ENCODE measurements at places on chromosomes 4 and X. TPM values are rescaled to one million over a fixed set of nuclear protein-coding genes. Genes with fewer than 3 reads are reported as not detected.

The OCRL gene
- 9.3 TPM for total RNA-seq

The SSX4B gene
- total RNA-seq = not detected

The COPS4 gene
- total RNA-seq = 50.4 TPM

- DNase-seq = no peak
These were observed 353.0 kb upstream of the SLC7A11 start for GRCh38 chr4:138595171-138595570.

DNA sequence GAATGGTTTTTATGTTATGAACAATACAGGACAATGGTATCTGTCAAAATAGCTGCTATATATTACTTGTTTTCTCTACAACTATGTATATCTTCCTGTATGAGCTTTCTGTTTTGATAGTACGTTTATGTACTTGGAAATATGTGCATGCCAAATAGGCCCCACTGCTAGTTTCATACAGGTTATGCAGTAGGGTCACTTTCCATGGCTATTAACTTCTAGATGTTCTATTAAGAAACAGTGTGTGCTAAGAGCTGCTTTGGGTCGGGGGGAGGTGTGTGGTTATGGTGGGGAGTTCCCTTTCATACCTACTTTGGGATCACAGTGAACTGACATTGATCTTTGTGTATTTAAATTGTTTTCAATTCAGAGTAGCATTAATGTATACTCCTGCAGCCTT, 30.9 kb downstream of the RBPJ start:
- no peak for DNase-seq

DNA sequence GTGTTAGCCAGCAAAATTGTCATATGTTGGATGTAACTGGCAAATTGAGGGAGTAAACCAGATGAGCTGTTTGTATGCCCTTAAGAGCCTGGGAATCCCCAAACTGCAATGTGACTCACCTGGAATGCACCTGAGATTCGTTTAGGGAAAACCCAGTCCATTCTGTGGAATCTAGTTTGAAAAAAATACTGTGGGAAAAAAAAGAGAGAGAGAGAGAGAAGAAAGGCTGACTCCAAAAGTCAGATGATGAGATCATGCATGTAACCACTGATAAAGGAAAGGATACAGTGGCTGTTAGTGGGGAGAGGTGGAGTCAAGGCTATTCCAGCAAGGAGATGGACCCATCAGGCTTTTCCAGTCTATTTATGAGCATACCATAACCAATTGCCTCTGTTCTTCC, 48.5 kb downstream of the SLC9A7 start:
- DNase-seq = no peak

- no peak for DNase-seq
These were observed 753.5 kb upstream of the PCDH10 start for GRCh38 chr4:132395561-132395960.

DNA sequence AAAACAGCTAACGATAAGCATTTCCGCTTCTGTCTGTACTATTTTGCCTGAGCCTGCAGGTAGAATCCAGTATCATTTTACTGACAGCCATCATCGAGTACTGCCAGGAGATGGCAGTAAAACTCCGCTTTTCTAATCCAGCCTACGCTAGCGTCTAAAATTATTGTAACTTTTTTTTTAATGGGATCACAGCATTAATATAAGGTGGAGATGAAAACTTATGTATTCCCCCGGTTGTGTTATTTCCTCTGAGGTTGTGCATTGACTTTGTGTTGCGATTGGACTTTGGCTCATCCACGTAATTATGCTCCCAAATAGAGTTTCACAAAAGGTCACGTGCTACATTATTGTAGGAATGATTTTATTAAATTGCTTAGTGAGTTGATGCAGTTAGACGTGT, 248.1 kb downstream of the C4orf33 start:
- DNase-seq = no peak

DNA sequence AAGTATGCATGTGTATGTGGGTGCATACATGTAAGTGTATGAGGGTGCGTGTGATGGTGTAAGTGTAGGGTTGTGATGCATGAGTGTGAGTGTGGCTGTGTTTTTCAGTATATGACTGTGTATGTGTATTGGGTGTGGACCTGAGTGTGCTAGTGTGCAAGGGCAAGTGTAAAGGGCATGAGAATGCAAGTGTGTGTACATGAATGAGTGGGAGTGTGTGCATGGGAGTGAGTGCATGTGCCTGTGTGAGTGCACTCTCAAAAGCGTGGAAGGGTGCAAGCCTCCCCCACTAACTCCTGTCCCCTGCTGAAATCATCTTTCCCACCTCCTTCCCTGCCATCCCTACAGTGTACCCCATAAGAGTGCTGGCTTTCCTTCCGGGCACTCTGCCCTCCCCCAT, 225.1 kb upstream of the PRKX start:
- DNase-seq = no peak

DNA sequence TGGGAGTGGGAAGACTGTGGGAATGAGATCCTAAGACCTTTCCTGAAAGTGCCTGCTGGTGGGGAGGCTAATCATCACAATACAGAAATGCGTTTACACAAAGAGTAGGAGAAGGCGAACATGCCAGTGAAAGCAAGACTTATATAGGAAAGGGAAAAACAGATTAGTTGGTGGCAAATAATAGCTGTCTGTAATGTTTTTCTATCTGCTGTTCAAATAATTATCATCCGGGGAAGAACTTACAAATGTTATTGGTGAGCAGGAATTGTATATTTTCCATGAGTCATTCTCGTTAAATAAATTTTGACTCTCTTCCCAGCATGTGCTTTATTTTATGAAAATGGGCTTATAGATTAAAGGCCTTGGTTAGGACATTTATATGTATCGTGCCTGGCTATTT, 196.5 kb downstream of the ARHGAP10 start:
- DNase-seq = no peak

GRCh38 chrX:69530306-69530705, 26.2 kb downstream of the NALF2 start:
- DNase-seq = no peak
